ENCODE measurements at places on chromosomes 11 and 22.

DNA sequence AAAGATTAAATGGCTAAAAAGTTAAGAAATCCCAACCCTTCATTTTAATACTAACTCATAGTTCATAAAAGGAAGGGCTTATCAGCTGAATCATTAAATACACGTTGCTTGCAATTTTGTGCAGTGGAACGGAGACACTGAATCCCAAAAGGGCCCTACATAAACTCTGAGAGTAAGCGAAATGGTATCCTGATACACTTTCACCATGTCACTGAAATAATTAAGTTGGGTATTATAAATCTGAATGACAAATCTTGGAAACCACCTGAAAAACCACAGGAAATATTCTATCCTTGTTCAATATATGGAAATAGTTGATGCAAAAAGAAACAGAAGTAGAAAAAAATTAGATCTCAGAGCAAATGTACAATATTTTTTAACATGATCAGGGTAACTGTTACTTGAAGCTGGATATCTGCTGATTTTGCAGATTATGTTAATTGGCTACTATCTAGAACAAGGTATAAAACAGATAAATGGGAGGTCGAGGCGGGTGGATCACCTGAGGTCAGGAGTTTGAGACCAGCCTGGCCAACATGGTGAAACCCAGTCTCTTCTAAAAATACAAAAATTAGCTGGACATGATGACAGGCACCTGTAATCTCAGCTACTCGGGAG, 55.1 kb downstream of the MAML2 start:
- no peak for DNase-seq

DNA sequence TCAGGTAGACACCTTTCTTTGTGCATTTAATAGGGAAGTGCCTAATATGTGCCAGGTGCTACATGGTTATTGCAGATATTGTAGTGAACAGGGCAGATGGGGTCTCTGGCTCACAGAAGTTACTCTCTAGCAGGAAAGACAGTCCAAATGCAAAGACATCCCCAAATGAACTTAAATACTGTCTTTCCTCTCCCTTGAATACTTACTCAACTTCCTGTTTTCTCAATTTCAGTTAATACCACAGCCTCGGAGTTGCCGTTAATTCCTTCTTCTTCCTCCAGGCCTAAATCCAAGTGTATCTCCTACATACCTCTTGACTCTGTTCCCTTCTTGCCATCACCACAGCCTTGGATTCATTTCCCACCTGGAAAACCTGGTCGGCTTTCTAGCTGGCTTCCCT, 134.3 kb upstream of the SESN3 start:
- DNase-seq: no peak

- no peak for DNase-seq
These were observed 695.5 kb downstream of the FAM181B start for GRCh38 chr11:82038154-82038553.

DNA sequence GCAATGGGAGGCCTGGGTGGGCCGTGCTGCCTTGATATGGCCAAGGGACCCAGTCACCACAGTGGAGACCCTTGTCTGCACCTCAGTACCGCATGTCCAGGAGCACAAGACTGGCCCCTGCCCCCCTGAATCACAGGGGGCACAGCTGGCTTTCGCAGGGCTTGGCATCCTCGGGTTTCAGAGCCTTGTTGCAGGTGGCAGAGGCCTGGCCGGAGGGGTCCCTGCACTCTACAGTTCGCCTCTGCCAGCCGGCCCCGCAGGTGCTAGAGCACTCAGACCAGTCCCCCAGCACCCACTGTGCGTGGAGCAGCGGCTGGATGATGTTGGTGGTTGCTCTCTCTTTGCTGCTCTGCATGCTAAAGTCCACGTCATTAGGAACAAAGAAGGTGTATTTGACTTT, 23.0 kb downstream of the ADAMTS8 start:
- DNase-seq: no peak

DNA sequence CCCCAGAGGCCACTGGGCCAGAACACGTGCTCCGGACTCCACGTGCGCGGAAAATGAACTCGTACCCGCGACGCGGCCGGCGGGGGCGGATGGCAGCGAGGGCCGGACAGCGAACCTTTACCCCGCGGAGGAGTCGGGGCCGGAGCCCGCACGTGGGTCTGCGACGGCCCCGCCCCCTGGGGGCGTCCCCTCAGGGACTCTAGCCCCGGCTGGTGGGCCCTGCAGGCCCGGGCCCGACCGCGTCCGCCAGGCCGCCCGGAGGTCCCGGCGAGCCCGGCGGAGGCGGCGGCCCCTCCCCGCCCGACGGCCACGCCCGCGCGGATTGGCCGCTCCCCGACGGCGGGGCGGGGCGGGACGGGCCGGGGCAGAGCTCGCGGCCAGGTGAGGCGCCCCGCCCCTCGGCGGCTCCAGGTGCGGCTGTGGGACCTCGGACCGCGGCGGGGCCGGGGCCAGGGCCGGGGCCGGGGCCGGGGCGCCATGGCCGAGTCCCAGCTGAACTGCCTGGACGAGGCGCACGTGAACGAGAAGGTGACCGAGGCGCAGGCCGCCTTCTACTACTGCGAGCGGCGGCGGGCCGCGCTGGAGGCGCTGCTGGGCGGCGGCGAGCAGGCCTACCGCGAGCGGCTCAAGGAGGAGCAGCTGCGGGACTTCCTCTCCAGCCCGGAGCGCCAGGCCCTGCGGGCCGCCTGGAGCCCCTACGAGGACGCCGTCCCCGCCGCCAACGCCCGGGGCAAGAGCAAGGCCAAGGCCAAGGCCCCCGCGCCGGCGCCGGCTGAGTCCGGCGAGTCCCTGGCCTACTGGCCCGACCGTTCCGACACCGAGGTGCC, at the start of gene FAM83F:
FAM83F (plus strand) TSS at position 389 of the 827 bp plus-strand sequence; CDS start at position 478, 89 bp downstream.
- DNase-seq: no peak

DNA sequence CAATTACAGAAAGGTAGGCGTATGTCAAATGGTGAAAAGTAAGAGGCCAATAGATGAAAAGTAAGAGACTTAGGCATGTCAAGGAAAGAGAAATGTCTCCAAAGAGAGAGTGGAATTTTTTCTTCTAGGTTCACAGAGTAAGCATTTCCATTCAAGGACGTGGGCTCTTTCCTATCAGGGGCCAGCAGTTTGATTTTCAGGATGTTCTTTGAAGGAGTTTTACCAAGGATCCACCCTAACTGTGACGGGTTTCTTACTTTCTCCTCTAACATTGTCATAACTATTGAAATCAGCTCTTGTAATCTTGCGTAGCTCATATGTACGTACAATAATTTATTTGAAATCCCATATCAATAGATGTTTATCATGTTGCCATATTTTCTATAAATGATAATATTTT, 2112.2 kb upstream of the RAG2 start:
- DNase-seq: no peak

DNA sequence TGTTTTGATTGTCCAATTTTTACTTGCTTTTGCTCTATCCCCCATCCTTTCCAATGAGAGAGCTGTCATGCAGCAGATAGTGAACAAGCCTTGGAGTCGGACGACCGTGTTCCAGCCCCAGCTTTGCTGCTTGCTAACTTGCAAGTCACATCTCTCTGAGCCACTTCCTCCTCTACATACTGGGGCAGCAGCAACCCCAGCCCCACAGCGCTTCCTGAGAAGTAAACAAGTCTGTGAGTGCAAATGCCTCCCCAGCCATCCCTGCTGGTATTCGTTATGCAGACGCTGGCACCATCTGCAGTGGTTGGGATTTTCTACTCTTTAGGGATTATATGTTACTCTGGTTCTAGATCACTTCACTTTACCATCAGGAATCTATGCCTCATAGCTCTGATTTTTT, 35.0 kb downstream of the TPBGL start:
- DNase-seq: peak; percentile 22

DNA sequence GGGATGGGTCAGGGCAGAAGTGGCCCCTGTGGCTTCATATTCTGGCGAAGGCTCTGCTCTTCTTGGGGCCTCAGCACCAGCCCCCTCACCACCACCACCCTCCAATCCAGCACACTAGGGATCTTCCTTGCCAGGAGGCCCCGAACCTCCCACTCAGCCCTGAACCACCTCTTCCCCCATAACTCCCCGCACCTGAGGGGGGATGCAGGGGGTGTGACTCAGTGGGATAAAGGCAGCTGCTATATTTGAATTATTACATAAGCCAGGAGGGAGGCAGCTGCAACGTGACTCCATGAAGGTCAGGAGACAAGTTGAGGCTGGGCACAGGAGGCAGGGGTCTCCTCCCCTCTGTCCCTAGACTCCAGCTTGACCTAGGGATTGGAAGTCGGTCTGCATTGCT, 5.6 kb upstream of the PDE2A start:
- DNase-seq: no peak

DNA sequence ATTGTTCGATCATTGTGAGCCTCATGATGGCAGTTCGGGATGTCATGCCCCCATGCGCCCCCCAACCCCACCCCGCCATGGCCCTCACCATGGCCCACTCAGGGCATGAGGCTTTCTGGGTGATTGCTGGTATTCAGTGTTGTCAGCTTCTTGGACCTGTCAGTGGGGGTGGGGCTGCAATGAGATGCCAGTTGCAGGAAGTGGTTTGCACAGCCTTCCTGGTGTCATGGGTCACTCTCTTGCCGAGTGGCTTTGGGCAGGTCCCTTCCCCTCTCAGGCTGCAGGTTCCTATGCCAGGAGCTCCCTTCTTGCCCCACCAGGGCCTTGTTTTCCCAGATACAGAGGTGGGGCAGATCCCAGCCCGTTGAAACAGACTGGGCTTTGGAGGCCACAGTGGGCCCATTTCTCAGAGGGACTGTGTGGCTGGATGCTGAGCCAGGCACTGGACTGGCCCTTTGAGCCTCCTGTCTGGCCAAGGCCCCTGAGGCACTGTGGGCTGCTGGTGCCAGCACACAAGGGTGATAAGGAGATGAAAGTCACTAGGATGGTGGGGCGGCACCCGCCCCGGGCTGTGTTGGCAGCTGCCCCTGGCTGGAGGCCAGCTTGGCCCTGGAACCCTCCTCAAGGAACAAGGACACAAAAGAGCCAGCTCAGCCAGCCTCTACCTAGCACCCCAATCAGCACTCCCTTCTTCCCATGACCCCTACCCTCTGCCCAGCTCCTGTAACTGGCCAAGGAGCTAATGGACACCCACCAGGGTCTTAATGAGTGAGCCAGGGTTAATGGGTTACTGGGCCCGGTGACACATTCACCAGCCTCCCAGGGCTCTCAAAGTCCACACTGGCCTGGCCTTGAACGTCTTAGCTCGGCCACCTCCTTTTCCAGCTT, 1.5 kb upstream of the GGT1 start:
- no peak for DNase-seq

GRCh38 chr11:76236092-76236999, 30.0 kb upstream of the WNT11 start:
- DNase-seq: peak; percentile 19

DNA sequence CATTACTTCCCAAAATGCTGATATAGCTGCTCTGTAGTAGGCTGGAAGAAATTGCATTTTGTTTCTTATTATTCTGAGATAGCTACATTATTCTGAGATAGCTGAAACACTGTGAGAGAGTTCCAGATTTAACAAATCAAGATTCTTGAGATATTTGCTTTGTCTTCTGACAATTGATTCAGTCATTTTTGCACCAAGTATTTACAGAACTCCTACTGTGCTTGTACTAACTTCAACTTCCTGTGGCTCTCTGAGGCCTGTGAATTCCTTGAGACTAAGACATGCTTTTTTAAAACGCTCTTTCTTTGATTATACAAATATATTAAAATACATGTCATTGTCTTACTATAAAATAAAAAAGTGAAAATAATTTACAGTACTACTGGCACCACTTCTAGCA, 52.7 kb downstream of the USP47 start:
- no peak for DNase-seq

- no peak for DNase-seq
These were observed 427.3 kb downstream of the TENM4 start for GRCh38 chr11:79013509-79013908.

DNA sequence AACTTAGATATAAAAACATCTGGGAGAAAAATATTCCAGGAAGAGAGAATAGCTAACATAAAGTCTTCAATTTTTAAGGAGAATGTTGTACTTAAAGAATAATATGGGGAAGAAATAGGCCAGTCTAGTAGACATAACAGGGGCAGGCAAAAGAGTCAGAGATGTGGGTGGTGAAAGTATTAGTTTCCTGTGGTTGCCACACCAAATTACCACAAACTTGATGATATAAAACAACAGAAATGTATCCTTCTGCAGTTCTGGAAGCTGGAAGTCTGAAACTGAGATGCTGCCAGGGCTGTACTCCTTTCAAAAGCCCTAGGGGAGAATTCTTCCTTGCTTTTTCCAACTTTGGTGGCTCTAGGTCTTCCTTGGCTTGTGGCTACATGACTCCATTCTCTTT, 1309.7 kb downstream of the LRRC4C start:
- no peak for DNase-seq

Data from stimulated activated CD8-positive, alpha-beta memory T cell treated with anti-CD3 and anti-CD28 coated beads, Interleukin-15, amount 100 ng/mL, for 24 hours (primary cell).